ENCODE measurements at places on chromosomes 2 and 18. TPM values are rescaled to one million over a fixed set of nuclear protein-coding genes. Genes with fewer than 3 reads are reported as not detected.

Gene ASAP2
- 47.2 TPM for total RNA-seq

Gene TRIP12
- total RNA-seq = 379 TPM

Gene ACTR3
- total RNA-seq = 495 TPM

Gene FEZ2
- total RNA-seq = 43.2 TPM

GRCh38 chr18:51107598-51108305 lies 77.7 kb downstream of the SMAD4 start:
- no peak for DNase-seq

DNA sequence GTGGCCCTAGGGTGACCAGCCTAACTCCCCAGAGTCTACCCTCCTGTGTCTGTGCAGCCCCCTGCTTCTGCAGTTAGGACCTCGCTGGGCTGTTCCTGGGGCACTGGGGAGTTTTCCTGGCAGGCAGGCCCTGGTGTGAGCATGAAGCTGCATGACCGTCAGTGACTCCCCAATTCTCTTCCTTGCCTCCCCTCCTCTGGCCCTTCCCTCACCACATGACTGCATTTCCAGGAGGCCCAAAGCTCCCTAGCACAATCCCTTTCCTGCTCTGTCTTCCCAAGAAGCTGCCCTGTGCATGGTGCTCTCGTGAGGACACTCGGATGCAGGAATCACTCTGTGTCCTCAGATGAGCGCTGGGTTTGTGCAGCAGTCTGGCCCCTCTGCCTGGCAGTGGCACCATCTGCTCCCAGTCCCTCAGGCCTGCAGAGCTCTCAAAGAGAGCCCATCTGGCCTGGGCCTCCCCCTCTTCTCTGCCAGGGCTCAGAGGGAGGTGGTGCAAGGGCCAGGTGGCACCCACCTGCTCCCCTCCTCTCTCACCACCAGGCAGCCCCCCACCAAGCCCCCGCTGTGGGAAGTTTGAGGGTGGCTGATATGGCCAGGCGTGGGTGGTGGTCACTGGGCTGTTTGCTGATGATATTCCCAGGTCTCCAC lies 125.6 kb upstream of the HS6ST1 start:
- DNase-seq = no peak

DNA sequence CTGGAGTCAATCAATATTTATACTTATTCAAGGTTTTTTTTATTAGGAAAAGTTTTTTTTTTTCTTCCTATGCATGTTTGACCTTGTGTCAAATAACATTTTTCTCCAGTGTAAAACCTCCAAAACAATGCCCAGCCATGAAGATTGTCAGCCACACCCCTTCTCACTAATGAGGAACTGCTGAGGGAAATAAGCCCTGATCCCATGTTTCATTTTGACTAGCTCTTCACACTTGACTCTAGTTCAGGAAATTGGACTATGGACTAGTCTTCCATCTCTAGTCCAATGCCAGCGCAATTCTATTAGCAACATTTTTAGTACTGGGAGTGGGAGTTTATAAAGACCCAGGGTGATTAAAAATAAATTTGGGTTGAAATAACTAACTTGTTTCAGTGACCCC lies 275.6 kb upstream of the CXCR4 start:
- no peak for DNase-seq

- peak; percentile 25 for DNase-seq
Observed at GRCh38 chr2:241665731-241666440, 20.7 kb downstream of the DTYMK start.

GRCh38 chr2:172558372-172558771 lies 2.5 kb downstream of the PDK1 start:
- DNase-seq = no peak

Gene KCNK3
- total RNA-seq = 2.3 TPM

Gene MYO3B
- total RNA-seq = not detected

DNA sequence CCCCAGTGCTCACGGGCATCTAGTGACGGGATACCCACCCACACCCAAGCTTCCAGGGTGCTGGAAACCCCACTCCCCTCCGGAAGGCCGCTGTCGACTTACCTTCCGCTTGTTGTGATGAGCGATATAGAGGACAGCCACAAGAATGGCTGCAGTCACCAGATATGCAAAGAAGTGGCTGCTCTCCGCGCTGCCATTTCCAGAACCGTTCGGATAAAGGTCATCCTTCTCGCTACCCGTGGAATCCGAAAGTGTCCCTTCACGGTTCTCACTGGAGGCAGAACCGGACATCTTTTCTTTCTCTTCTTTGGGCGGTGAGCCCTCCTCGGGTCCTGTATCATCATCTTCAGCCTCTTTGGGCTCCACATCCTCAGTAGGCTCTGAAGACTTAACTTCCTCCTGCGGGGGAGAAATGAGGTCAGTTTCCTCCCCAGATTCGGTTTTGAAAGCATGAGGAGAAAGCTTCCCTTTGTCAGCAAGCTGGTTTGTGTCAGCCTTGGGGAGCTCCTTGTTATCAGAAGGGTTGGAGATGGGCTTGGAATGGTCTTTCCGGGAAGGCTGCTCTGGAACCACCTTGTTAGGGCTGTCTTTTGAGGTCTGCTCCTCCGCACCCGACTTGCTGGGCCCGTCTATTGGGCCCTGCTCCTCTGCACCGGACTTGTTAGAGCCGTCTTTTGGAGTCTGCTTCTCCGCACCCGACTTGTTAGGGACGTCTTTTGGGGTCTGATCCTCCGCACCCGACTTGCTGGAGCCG lies 1.2 kb downstream of the TGOLN2 start:
- no peak for DNase-seq

DNA sequence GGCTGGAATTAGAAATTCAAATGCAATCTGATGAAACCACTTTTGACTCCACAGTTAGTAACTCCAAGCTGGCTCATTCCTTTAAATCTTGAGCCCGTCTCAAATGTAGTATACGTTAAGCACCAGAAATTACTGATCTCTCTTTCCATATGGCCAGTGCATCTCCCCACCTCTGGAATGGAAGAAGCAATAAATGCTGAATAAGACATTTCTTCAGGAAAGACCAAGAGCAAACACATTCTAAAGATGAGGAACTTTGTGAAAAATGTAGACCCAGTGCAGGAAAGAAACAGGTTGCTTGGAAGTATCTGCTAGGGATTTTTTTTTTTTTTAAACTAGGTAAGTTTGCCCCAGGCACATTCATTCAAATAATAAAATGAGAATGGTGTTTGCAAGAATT lies 143.1 kb upstream of the FBXO11 start:
- no peak for DNase-seq

- no peak for DNase-seq
Observed at GRCh38 chr2:105490956-105491355, 92.1 kb upstream of the FHL2 start.

Gene INPP5D
- total RNA-seq = 14.7 TPM

- no peak for DNase-seq
Observed at GRCh38 chr2:191724015-191724414, 46.1 kb downstream of the NABP1 start.
